NCI-H1417 (cell line): ENCODE measurements at places on chromosomes 1 and 21.

DNA sequence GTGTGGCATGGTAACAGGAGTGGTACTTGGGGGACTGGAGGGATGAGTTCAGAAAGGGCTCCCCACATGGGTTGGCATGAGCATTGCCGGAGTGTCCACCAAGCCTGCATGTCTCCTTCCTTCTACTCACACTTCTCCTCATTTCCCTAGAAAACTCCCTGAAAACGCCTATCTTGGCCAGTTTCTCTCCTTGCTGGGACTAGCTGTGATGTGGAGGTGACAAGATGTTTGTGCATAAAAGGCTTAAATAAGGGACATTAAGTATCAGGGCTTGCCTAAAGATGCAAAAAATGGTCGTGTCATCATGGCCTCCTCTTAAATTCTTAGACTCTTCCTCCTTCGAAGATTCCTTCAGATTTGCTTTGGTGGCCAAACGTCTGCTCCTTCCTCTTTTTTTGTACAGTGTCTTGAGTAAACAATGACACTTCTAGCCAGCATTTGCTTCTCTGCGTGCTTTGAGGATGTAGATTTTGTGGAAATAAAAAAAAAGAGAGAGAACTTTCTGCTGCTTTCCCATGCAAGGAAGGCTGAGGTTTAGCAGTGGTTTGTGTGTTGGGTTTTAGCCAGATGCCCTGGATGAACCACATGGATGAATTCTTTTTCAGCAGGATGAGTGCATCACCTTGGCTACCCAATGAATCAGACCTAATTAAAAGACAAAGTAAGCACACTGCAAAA is 239.1 kb upstream of the IRF2BP2 start:
- no peak for DNase-seq

DNA sequence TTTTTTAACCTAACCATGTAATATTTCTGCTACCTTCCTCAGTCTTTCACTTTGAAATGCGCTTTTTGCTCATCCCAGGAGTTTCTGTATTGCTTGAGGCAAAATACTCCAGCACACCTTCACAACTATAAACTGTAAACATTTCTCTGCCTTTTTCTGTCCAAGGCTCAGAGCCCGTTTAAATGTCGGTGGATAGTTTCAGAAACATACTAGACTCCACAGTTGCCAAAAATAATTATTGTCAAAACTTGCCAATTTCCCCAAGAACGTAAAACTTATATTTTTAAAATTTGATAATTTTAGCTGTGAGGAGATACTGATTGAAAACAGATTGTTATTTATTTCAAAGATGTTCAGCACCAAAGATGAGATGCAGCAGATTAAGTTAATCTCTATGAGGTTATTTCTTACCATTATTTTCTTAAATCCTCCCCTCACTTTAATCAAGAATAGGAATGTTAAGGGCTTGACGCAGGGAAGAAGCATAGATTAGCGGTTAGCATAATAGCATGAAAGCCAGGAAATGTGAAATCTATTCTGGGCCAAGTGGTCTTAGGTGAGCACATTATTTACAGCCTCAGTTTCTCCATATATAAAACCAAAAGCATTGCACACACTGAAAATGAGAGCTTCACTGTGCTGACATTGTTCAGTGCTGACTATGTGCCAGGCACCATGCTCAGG is 91.5 kb upstream of the ESRRG start:
- DNase-seq: no peak

- no peak for DNase-seq
These were observed 17.7 kb downstream of the NGF start for GRCh38 chr1:115320377-115320776.

DNA sequence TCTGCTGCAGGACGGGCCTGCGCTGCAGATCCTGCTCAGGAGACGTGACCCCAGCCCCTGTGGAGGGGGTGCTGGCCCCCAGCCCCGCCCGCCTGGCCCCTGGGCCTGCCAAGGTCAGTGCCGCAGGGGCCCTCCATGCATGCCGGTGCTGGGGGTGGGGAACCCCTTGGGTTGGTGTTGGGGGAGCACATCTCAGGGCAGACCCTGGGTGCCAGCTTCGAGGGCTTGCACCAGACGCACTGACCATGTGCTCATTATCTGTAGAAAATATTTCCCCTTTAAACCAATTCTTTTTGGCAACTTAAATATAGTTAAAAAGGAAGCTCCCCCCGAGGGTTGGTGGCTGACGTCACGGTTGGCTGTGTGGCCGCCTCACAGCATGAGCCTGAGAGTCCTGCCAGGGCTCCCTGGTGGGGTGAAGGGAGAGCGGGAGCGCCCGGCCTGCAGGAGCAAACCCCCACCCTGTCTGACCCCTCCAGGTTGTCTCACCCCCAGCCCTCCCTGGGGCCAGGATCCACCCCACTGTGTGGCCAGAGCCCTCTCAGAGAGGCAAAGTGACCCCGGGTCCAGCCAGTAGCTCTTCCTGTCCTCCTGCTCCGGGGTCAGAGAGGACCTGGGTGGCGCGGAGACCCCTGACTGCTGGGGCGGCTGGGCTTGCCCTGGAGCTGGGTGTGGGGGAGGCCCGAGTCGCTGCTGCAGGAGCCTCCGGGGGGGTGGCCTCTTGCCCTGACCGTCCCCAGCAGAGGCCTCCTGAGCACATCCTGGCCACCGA is 5.3 kb upstream of the PFKL start:
- peak; percentile 14 for DNase-seq

DNA sequence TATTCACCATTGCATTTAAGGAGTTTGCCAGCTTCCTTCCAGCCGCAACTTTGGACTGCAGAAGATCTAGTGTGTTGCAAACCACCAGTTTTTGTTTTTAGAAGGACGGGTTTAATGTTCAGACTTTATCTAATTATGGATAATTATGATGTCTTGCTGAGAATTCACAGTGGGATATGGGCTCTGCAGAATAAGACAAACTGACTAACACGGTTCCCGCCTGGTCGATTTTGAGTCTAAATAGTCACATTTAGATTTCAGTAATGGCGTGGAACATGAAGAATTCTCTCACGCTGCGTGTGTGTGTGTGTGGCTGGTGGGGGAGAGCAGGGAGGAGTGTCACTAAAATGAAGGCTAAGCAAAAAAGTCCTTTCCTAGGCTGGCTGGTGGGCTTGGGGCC is 48.5 kb upstream of the DMRTB1 start:
- DNase-seq: peak; percentile 25
